ENCODE measurements at places on chromosomes 5 and 9.

DNA sequence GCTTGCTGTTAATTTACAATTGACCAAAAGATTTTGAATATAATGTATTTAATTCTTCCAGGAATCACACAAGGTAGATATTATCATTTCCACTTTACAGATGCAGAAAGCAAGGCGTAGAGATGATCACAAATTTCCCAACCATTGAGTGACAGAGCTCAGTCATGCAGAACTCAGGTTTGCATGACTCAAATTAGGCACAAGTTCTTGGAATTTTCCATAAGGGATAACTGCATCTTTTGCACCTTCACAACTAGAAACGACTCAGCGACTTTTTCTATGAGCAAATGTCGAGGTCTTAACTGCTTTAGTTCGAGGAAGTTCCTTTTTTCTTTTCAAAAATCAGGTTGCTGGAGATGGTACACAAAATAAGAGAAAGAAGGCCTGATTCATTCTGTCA lies 265.5 kb upstream of the PAPPA start:
- no peak for DNase-seq

DNA sequence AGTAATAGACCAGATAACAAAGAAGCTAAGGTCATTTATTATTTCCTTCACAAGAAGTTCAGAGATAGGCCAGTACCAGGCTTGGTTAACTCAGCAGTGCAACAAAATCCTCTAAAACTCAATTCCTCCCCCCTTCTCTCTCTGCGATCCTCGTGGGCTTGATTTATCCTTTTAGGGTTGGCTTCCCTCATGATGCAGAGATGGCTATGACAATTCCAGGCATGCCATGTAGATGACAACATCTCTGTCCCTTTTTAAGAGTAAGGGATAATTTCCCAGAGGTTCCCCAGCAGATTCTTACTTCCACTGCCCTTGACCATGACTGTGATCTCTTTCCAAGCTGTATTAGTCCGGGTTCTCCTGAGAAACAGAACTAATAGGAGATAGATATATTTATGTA lies 28.7 kb upstream of the DAP start:
- DNase-seq: no peak

DNA sequence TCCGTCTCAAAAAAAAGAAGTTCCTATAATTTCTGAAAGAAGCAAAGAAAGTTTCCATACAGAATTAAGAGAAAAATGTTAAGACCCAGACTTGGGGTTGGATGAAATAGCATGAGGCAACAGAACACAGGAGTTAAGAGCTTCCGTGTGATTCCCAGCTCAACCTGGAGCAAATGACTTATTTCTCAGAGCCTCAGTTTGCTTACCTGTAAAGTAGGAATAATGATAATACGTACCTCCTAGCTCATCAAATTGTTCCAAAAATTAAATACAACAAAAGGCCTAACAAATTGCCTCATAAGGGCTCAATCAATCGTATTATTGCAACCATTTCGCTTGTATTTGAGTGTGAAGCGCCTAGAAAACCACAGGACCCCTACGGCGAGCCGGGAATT lies 600 bp upstream of the GPR107 start:
- no peak for DNase-seq

GRCh38 chr9:6538666-6539071 lies 106.9 kb downstream of the GLDC start:
- DNase-seq: no peak

- DNase-seq: no peak
These were observed 54.7 kb downstream of the PLK2 start for GRCh38 chr5:58405175-58405574.

DNA sequence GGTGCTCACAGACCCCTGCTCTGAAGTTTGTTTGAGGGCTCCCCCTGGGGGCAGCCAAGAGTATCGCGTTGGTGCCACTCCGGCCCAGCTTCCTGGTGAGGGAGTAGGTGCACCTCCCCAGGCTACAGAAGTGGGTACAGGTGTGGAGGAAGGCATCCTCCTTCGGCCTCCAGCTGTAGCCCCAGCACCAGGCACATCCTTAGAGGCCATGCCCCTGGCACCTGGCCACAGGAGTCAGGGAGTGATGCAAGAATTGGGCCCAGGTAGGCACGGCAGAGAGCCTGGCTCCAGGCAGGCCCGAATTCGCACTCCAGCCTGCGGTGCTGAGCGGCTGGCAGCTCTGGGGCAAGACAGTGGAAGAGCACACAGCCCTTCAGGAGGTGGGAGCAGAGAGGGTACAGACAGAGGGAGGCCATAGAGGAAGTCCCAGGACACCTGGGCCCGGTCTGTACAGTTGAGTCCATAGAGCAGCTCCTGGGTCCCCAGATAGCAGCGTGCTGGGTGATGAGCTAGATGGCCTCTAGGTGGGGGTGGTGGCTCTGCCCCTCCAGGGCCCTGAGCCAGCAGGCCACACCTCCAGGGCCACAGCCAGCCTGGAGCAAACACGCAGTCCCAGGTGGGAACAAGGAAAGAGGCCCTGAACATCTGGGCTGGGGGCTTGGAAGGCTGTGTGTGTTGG lies 2.4 kb downstream of the SAPCD2 start:
- peak; percentile 88 for DNase-seq

GRCh38 chr5:83414601-83415000 lies 56.9 kb upstream of the VCAN start:
- no peak for DNase-seq

- no peak for DNase-seq
These were observed 10.5 kb upstream of the SHB start for GRCh38 chr9:38079461-38080031.

DNA sequence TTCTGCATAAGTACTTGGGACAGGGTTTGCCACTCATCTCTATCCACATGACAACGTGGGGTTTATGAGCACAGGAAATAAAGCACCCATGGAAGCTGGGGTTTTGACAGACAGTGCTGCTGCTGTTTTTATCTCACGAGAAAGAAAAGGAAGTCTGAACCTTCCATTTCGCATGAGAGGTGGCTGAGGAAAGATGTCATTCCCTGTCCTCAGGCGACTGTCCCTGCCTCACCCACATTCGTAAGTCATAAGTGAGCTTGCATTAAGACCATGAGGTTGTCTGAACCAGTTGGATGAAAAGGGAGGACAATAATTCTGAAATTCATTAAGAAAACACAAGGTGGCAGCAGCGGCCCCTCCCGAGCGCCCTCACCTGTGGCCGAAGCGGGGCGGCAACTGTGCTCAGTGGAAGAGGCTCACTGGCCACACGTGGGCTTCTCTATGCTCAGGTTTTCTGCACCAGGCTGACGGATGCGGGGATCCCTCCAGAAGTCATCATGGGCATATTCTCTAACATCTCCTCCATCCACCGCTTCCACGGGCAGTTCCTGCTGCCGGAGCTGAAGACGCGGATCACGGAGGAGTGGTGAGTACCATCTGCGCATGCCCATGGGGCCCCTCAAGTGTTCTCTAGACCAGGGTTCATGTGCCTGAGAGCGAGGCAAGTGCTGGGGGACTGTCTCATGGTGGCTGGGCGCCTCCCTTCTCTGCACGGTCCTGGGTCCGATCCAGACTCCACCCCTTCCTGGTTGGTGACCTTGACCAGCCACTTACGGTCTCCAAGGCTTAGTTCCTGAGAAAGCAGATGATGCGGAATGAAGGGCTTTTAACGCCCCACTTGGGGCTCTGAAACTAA lies 54.7 kb upstream of the SUSD3 start:
- DNase-seq: peak; percentile 72

DNA sequence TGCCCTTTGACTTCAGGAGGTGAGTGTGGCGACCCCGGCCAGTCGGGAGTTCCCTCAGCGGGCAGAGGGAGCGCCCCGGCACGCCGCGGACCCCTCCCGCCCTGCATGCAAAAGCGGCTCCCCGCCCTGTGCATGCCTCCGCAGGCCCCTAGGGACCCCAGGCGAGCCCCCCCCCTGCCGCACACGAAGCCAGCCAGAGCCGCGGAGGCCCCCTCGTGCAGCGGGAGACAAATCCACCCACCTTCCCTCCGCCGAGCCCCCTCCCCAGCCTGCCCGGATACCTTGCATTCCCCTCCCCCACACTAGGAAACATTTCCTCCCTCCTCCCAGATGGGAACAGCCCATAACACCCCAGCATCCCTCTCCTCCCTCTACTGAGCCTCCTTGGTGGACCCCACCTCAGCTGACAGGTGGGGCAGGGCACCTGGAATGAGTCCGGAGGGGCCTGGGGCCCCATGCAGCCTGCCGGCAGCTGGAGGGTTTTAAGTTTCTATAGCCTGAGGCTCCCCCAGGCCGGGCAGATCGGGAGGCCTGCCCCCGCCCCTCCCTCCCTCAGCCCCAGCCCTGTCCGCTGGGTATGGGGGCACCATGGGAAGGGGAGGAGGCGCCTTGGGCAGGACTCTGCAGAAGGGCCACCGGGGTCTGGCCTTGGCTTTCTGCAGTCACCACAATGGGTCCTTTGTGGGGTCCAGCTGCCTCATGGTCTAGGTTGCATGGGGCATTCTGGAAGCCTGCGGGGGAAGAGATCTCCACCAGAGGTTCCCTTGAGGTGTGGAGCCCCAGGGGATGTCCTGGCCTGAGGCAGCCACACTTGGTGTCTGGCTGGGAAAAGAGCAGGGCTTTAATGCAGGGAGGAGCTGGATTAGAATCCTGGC lies 601 bp downstream of the ERGIC1 start:
- DNase-seq: no peak

- peak; percentile 41 for DNase-seq
These were observed 98.9 kb downstream of the CSNK1G3 start for GRCh38 chr5:123610665-123611405.

DNA sequence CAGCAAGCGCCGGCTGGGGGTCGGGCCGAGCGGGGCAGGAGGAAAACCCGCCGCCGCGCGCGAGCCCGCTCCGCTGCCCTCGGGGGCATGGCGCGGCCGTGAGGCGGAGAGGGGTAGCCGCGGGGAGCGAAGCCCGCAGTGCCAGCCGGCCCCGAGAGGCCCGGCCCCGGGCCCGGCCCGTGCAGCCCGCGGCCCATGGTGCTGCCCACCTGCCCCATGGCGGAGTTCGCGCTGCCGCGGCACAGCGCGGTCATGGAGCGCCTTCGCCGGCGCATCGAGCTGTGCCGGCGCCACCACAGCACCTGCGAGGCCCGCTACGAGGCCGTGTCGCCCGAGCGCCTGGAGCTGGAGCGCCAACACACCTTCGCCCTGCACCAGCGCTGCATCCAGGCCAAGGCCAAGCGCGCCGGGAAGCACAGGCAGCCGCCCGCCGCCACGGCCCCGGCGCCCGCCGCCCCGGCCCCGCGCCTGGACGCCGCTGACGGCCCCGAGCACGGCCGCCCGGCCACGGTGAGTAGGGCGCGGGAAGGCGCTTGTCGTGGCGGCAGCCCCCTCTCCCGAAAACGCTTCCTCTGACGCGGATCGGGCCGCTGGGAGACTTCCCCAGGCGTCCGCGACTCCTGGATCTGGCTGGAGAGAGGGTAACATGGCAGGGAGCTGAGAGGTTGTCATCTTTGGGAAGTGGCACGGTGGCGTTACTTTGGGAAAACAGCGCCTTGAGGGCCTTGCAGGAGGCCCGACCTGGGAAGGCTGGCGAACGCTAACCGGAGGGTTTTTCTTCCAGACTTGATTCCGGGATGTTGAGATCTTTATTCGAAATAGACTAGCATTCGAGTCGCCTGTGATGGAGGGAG lies 523 bp downstream of the MAML1 start:
- DNase-seq: no peak

DNA sequence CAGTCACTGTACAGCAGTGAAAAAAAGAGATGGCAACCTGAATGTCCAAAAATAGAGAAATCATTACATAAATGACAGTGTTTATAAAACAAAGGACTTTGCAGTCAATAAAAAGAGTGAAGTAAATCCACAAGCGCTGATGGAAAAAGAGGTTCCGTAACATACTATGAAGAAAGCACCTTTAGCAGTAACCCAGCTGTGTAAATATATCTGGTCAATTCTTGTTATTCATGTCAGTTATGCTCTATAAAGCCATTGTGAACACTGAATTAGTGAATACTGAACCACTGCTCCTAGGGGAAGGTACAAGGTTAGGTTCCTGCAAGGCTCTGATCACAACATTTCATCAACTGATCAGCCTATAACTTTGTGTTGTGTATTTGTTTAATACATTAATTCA lies 39.5 kb downstream of the CCNJL start:
- DNase-seq: no peak

GRCh38 chr5:5558638-5559527 lies 136.4 kb downstream of the ICE1 start:
- DNase-seq: no peak

DNA sequence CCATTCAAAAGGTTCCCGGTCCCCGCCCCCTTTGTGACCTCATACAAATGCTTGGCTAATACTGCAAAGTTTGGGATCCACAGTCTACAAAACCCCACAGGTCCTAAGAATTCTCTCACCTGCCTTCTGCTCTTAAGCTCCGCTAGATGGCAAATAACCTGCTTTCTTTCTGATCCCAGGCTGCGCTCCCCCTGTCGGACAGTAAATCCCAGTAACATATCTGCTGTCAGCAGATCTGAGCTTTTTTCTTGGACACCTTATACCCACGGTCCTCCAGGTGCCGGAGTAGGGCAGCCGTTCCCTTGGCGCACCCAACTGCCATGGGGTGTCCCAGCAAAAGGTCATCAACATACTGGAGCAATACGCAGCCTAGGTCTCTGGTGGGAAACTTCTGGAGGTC lies 39.0 kb upstream of the PPP1R26 start:
- no peak for DNase-seq

DNA sequence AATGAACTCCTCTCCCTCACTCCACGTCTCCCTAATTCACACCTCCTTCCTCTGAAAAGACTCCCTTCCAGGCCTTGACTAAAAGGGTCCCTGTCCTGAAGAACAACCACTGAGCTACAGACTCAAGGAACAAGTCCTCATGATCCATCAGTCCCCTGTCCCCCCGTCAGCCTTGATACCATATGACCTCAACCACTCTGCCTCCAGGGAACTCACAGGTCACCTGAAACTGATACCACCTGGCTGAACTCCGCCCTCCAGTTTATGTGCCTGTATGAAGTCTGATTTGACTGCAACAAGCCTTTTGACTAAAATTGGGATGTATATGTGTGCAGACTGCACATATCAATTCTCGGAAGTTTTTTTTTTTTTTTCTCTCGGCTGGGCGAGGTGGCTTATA lies 88.7 kb downstream of the UGCG start:
- DNase-seq: no peak

DNA sequence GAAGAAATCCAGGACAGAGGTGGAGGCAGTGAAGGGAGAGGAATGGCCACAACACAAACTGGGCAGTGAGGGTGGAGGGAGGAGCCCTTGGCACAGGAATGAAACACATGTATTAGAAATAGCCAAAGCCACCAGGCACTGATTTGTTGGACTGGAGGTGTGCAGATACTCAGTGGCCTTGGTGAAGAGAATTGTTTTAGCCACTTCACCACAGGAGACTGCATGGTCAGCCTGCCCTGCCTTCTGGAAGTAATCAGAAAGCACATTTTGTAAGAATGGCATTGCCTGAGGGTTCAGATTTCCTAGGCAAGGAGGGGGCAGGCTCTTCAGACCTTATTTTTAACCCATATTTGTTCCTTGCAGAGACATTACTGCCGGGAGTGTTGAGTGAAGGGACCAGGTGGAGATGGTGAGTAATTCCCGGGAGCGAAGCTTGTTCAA lies 2.2 kb downstream of the SGCD start:
- no peak for DNase-seq

GRCh38 chr5:164356790-164357189 lies 851.4 kb downstream of the MAT2B start:
- no peak for DNase-seq
